A549 treated with ZK216348 at 1 μM for 4 hours (cell line): ENCODE measurements at places on chromosomes 11 and 22. TPM values are rescaled to one million over a fixed set of nuclear protein-coding genes. Genes with fewer than 3 reads are reported as not detected.

Gene XKR3
- not detected in 5 replicates for total RNA-seq

Gene TRIM22
- 0.57 to 1.0 TPM (median 0.81 TPM) in 5 replicates for total RNA-seq

Gene SESN3
- 0.05 to 0.23 TPM (median 0.07 TPM) in 5 replicates for total RNA-seq

Gene RASL10A
- total RNA-seq, result 0.32 to 0.67 TPM (median 0.57 TPM) in 4 of 5 replicates, not detected in the other

Gene LRP4
- total RNA-seq, result 6.0 to 8.5 TPM (median 7.6 TPM) in 5 replicates

Gene CYP2D6
- total RNA-seq, result 0.40 to 0.54 TPM (median 0.50 TPM) in 5 replicates

Gene IL18
- 74.9 to 108 TPM (median 92.3 TPM) in 5 replicates for total RNA-seq

Gene TECTA
- total RNA-seq, result 0.04 TPM in 2 of 5 replicates, not detected in the others

Gene HOATZ
- not detected in 5 replicates for total RNA-seq

Gene SEC14L6
- not detected in 5 replicates for total RNA-seq

Gene GDPD4
- total RNA-seq, result not detected in 5 replicates

Gene APOBEC3G
- total RNA-seq, result 0.15 TPM in 1 of 5 replicates, not detected in the others

Gene SMTNL1
- not detected in 5 replicates for total RNA-seq

Gene SLC25A18
- 0.09 to 0.31 TPM (median 0.13 TPM) in 5 replicates for total RNA-seq

Gene HBD
- not detected in 5 replicates for total RNA-seq

Gene BTBD18
- not detected in 5 replicates for total RNA-seq

Gene SMPD1
- 7.4 to 11.4 TPM (median 10.1 TPM) in 5 replicates for total RNA-seq

Gene APOC3
- not detected in 5 replicates for total RNA-seq

Gene MUC6
- 0.30 TPM in 1 of 5 replicates, not detected in the others for total RNA-seq
